T-helper 1 cell (primary cell): ENCODE measurements at places on chromosomes 12 and 14.
A peak's percentile ranks its signal among the peaks of the same experiment; 100 is the strongest.

- no peak for DNase-seq
These were observed 1.7 kb downstream of the CDK17 start for GRCh38 chr12:96398424-96399119.

DNA sequence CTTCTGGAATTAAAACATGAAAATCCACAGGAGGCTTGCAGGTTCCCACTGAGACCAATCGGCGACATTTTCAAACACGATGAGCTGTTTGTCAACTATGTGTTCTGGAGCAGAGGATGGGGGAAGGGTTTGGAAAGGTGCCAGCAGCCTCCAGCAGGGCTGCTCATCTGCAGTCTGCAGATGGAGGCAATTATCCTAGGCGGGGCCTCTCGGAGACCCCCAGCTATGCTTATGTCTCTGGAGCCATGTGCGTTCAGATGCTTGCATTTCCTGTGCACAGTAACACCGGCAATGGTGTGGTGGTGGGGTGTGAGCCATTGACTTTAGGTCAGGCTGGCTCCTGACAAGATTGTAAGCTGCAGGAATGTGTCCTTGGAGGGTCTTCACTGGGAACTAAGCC lies 51.7 kb downstream of the RPH3A start:
- DNase-seq: no peak

DNA sequence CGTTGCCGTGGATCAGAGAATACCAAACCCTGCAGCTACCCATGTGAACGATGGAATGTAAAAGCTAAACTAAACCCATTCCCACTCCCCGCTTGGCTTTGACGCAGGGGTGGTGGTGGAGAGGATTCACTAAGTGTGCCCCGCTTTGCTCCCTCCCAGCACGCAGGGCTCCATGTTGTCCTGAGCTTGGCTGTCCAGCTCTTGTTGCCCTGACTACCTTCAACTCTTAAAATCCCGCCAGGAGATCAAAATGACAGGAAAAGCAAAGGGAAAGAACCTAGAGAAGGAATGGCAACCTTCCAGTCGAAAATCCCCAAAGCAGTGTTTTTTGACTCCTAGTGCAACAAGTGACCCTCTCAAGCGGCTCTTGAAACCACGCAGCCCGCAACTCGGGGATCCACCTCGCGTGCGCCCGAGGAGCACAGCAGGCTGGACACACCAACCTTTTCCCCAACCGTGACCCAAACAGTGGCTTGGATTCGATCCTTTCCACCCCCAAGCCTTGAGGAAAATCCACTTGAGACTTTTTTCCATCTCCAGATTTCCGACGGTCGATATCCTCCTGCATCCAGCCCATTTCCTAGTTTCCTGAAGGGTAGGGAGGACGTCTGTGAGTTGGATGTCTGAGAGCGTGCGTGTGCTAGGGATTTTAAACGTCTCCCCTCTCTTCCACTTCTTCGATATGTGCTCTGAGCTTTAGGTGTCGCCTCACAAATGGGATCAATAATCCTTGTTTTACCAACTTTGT lies 1.4 kb downstream of the SYT10 start:
- DNase-seq: no peak

GRCh38 chr12:51972422-51972812 lies 20.9 kb downstream of the ACVR1B start:
- no peak for DNase-seq

GRCh38 chr12:104296718-104297117 lies 6.8 kb upstream of the EID3 start:
- DNase-seq: no peak

DNA sequence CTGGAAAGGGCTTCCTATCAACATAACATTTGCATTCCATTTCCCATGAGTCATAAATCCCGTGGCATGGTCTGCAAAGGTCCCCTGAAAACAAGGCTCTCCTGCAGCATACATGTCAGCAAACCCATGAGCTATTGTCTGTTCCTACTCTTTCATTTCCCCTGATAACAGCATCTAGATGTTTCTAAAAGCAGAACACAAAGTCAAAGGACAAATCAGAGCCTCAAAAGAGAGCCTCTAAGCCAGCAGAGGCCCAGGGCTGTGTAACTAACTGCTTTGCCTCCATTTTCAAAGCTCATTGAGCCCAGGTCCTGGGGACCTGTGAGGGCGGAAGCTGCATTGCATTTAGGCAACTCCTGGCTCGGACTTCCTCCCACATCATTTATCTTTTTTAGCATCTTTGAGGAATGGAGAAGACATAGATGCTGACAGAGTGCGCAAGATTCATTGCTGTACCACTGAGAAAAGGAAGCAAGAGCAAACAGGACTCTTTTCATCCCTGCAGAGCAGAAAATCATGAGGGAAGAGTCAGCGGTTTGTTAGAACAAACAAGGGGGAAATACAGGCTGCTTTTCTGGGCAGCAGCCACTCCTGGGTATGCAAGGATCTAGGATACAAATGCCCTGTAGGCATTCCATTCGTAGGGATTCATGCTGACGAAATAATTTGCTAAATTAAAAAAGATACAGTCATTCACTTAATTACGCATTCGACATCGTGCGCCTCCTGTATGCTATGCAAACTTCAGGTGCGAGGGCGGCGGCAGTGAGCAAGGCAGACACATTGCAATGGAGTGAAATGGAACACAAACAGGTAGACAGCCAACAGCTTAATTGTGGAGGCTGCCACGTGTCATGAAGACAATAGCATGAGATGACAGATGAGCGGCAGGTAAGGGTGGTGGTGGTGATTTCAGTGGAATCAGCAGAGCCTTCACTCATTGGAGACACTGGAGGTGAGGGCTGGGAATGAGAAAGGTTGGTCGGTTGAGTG lies 131.0 kb downstream of the TMEM132D start:
- no peak for DNase-seq

DNA sequence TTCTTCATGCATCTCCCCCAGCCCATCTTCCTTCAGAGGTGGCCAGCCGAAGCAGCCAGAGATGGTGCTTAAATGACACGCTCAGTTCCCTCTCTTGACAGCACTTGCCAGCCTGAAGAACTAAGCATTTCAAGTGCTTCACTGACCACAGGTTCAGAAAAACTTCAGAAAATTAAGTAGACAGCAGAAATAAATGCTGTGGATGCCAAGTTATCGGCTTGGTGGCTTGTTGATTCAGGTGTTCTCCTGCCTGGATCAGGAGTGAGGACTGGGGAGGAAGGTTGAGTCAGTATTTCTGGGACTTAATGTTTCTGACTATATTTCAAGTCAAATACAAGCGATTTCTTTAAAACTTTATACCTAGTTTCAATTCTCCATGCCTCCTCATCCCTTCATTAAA lies 58.2 kb downstream of the CRACR2A start:
- no peak for DNase-seq

GRCh38 chr12:2486796-2487195 lies 308.0 kb upstream of the FKBP4 start:
- DNase-seq: no peak

DNA sequence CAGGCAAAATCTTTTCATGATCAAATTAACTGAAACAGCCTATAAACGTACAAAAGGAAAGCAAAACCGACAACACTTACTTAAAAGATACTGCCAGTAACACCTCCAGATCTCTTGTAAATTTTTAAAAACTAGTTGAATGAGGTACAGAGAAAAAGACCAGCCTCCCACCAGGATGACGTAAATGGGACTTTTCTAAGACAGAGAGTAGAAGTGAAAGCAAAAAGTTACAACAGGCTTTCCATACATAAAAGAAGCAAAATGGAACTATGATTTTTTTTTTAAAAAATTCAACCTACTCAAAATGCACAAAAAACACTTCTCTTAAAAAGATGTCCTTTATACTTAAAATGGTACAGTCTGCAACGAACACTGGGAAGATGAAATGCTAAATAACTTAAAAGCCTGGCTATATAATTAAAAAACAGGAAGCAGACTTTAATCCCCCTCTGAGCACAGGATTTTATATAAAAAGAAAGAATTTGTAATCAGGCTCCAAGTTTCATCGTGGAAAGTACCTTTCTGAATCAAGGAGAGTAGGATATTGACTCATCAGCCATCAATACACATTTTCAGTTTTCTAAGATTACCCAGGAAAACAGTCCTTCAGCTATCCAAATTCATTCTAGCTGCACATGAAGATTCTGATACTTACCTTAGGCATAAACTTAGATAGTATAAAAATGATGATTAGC lies 14.2 kb upstream of the MYO1A start:
- peak; percentile 52 for DNase-seq
